ENCODE measurements at places on chromosomes 6 and 20. TPM values are rescaled to one million over a fixed set of nuclear protein-coding genes. Genes with fewer than 3 reads are reported as not detected.

Gene HLA-DOA
- total RNA-seq = not detected

Gene OGFRL1
- total RNA-seq = 6.1 TPM

Gene LINC00237
- total RNA-seq = not detected

Gene SLC22A1
- total RNA-seq = 2.8 TPM

Gene MROH8
- total RNA-seq = 0.79 TPM

Gene SIRPB1
- total RNA-seq = 0.57 TPM

Gene CALHM6
- total RNA-seq = not detected

Measured in A549 treated with CpdA at 1 μM for 4 hours (cell line).